Stimulated activated CD4-positive, alpha-beta T cell treated with anti-CD3 and anti-CD28 coated beads, TNF-alpha, amount 100 ng/mL, for 1 hour (primary cell): ENCODE measurements at places on chromosomes 6 and 20.

DNA sequence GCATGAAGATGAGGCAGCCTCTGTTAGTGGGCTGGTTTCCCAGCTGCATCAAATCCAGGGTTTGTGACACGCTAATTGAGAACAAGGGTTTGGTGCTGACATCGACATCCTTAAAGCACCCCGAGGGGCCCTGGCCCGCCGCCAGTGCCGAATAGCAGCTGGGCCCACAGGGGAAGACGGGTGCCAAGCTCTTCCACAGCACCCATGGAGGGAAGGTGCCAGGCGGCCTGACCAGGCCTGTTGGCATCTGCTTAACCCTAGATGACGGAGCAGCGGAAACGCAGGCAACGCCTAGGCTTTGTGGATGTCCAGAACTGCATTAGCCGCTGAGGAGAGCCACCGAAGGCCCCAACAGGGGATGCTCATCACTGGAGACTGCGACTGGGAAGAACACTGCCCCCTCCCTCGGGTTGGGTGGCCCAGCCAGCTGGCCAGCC is 16.0 kb downstream of the UQCC2 start:
- DNase-seq: no peak

DNA sequence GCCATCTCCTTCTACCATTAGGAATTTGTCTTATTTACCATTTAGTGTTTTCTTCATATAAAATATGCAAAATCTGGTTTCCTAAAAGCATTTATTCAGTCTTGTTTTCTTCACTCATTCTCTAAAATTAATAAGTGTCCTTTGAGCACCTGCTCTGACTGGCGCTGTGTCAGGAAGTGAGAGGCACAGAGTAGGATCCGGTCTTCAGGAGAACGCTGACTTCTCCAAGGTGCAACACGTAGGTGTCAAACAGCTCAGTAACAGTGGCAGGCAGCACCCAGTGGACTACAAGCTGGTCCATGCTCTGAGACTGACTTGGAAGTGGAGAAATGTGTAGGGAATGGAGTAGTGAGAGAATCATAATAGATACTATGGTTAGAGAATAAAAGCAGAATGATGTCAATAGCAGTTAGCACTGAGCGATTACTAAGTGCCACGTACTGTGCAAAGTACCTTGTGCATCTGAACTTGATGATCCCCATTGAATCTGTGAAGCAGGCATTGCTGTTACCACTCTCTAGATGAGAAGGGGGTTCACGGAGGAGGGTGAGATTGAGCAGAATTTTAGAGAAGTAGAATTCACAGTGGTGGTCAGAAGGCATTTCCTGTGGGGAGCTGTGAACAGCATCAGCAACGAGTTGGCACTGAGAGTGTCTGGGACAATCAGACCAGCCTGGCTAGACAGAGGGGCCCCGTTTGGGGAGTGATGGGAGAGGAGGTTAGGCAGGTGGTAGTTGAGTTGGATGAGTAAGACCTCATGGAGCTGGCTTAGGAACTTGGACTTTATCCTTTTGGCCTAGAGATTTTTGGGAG is 569.8 kb downstream of the QKI start:
- no peak for DNase-seq

GRCh38 chr6:129189266-129189665 is 306.3 kb downstream of the LAMA2 start:
- DNase-seq: no peak

DNA sequence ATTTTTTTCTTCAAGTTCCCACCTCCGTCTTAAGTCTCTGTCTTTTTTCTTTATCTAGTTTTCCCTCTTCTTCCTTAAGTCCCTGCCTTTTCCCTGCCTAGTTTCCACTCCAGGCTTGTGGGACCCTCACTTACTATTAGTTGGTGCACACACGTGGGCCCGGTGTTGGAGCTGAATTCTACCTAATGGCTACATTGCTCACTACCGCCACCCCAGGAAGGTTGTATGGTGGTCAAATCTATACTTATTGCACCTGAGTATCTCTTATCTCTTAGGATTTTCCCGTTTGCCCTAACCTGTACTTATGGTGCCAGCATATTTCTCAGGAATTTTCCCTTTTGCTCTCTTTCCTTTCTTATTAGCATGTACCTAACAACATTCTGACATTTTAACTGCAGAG is 692.8 kb downstream of the EPM2A start:
- DNase-seq: no peak

GRCh38 chr6:44742201-44742600 is 354.7 kb downstream of the CDC5L start:
- DNase-seq: no peak

- DNase-seq: no peak
Observed at GRCh38 chr6:75926293-75927168, 145.9 kb downstream of the IMPG1 start.

GRCh38 chr6:24228681-24229255 is 102.8 kb downstream of the NRSN1 start:
- no peak for DNase-seq

GRCh38 chr20:38591474-38592410 is 9.9 kb upstream of the ARHGAP40 start:
- no peak for DNase-seq

- no peak for DNase-seq
Observed at GRCh38 chr6:83847179-83847578, 6.0 kb upstream of the RIPPLY2 start.
